ENCODE measurements at places on chromosomes 5 and 9.
A peak's percentile ranks its signal among the peaks of the same experiment; 100 is the strongest.

DNA sequence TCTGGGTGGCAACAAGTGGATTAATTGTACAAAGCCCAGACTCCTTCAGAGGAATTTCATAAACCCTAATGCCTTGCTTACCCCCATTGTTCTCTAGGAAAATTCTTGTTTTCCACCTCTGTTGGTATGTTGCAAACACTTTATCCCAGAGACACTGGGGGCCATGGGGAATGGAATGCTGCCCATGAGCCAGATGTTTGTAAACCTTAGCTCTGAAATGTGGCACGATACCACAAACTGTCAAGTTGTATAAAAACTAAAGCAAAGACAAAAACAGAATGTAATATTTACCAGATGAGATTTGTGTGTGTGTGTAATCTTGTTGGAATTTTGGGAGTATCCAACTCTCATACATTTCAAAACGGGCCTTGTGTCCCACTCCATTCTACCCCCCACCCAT is 465.0 kb downstream of the EBF1 start:
- DNase-seq = no peak

GRCh38 chr5:173045474-173045873 is 10.7 kb upstream of the CREBRF start:
- DNase-seq = no peak

DNA sequence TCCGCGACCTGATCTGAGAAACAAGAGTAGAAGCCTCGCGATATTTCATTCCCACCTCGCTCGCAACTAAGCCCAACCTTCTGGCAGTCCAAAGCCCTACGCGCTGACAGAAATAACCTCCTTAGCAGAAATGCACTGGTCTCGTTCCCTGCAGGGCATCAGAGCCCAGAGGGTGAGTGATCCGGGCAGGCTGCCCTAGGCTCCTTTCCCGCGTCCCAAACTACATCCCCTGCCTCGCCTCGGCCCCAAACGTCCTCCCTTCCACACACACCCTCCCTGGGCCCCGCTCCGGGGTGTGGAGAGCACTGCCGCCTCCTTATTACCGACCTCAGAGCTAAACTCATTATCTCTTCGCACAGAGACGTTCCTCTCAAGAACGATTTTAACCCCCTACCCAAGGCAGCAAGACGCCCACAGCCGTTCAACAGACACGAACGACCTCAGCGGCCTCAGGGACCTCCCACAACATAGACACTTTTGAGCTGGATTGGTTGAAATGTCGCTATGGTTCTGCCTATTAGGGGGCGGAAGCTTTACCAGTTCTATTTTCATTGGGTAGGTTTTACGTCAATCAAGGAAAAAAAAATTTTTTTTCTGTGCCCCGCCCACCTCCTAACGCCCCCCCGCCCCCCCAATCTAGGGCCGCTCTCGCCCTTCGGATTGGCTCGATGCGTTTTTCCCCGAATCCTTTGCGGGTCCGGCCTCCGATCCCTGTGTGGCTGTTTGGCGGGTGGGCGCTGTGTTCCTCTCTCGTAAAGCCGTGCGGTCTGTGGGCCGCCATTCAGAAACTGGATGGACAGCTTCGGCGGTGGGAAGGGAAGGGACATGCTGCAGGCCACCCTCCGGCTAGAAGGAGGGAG is at the start of gene CETN3:
CETN3 (minus strand) TSS at position 439 of the 860 bp plus-strand sequence; CDS start at position 344, 95 bp downstream.
- peak; percentile 91 for DNase-seq

DNA sequence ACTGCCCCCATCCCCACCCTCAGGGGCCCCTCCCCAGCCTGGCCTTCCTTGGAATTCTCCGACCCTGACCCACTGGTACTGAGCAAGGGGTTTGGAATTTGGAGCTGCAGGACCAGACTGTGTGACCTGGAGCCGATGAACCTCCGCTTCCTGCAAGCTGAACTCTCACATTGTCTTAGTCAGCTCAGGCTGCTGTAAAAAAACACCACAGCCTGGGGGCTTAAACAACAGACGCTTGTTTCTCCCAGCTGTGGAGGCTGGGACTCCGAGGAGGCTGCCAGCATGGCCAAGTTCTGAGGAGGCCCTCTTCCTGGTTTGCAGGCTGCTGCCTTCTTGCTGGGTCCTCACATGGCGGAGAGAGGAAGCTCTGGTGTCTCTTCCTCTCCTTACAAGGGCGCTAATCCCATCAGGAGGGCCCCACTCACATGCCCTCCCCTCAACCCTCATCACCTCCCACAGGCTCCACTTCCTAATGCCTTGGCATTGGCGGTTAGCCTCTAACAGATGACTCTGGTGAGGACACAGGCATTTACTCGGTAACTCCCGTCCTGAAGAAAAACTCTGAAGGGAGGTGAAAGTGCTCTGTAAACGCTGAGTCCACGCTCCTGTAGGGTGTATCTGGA is 42.4 kb downstream of the C5orf15 start:
- DNase-seq = no peak

GRCh38 chr9:8725635-8726034 is 926.1 kb upstream of the DMAC1 start:
- no peak for DNase-seq

DNA sequence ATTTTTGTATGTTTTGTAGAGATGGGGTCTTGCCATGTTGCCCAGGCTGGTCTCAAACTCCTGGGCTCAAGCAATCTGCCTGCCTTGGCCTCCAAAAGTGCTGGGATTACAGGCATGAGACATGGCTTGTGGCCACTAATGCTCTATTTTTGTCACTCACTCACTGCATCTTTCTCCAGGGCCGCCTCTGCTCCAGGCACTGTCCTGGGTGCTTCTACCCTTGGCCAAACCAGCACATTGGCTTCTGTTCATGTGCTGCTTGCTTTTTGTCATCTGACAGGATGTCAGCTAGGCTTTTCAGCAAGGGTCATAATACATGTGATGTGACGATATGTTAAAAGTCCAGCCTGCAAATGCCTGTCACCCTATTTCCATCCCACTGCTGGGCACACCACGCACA is 3.2 kb downstream of the ODF2 start:
- no peak for DNase-seq

GRCh38 chr9:137673886-137674285 is 55.1 kb downstream of the EHMT1 start:
- DNase-seq = no peak

- no peak for DNase-seq
Observed at GRCh38 chr5:132381614-132382013, 12.1 kb downstream of the SLC22A5 start.

DNA sequence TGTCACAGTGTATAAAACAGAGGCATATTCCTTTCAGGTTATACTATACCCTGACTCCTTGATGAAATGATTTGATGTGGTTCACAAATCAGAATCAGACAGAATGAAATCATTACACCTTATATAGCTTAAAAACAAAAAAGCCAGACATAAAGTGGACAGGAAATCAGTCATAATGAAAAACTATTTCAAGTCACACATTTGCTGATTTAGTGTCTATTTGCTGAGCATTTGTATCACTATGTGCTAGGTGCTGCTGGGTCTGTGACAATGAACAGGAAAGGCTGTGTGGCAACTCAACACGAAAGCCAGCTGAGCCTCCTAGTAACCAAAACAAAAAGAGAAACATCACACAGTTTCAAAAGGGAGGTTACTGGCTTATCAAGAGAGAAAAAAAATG is 194.0 kb downstream of the EFNA5 start:
- DNase-seq = no peak

DNA sequence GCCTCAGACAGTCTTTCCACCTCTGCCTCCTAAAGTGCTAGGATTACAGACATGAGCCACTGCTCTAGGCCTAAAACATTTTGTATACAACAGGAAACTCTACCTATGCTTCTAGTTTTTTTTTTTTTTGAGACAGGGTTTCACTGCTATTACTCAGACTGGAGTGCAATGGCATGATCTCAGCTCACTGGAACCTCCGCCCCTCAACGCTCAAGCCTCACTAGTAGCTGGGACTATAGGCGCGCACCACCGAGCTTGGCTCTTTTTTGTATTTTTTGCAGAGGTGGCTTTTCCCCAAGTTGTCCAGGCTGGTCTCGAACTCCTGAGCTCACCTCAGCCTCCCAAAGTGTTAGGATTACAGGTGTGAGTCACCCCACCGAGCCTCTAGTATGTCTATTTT is 5.4 kb downstream of the HSPA9 start:
- no peak for DNase-seq

DNA sequence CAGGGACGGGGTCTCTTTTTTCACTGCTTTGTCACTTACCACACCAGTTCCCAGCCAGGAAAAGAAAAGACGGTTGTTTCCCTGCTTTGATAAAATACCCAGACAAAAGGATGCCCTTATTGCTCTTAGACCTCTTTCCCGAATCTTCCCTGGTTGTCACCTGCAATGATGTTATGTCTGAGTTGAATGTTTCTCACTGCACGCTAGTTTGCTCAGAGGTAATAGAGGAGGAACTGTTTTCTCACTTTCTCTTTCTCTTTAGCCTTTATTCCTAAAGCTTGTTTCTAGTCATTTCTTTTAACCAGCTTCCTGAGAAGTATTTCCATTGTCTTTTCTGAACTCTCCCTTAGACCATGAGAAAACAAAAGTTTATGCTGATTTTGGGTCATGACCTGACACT is 32.9 kb downstream of the ACER2 start:
- DNase-seq = no peak

GRCh38 chr5:98827161-98827560 is 53.7 kb downstream of the RGMB start:
- peak; percentile 10 for DNase-seq

GRCh38 chr9:20031836-20032235 is 243.0 kb upstream of the SLC24A2 start:
- no peak for DNase-seq

- DNase-seq = peak; percentile 73
Observed at GRCh38 chr5:108260117-108260857, 121.6 kb downstream of the FBXL17 start.

- no peak for DNase-seq
Observed at GRCh38 chr9:120610975-120611689, 31.2 kb upstream of the CDK5RAP2 start.

DNA sequence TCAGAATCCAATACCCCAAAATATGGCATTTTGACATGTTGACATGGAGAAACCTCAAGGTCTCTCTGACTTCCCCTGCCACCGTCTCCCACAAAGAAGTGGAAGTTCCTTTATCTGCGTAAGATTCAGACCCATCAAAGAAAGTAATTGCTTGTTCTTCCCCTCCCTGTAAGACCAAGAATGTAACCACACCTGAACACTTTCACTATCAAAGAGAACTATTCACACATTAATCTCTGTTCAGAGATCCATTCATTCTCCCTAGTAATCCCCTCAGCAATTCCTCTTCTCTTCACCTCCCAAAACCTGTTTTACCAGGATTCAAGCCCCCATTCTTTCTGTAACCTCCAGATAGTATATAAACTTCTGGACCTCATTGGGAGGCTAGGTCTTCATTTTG is 4.1 kb upstream of the SLC1A1 start:
- no peak for DNase-seq

- DNase-seq = no peak
Observed at GRCh38 chr9:104334549-104334948, 169.5 kb upstream of the OR13F1 start.

GRCh38 chr9:98240475-98240874 is 15.0 kb downstream of the TBC1D2 start:
- DNase-seq = no peak

DNA sequence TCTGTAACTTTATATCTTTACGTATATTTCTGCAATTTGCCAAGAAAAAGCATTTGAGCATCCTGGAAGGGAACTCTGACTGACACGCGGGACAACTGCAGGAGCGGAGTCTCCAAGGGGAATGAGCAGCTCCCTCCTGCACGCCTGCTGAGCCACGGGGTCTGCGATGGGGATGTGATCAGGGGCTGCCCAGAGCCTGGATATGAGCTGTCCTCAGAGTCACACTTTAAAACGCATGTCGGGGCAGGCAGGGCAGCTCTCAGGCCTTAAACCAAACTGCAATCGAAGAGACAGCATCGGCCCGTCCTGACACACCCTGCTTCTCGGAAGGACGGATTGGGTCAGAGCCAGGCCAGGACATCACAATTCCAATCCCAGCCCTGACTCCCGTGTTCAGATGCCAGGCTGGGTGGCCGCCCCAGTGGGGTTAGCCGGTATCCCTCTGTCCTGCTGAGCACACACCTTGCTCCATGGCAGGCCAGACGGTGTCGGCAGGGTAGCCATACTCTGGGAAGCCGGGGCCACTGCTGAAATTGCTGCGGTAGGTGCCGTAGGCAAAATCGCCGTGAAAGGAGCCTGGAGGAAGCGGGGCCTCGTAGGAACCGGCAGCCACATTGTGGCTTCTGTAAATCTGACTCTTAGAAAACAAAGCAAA is 17.2 kb downstream of the SEC16A start:
- DNase-seq = no peak

DNA sequence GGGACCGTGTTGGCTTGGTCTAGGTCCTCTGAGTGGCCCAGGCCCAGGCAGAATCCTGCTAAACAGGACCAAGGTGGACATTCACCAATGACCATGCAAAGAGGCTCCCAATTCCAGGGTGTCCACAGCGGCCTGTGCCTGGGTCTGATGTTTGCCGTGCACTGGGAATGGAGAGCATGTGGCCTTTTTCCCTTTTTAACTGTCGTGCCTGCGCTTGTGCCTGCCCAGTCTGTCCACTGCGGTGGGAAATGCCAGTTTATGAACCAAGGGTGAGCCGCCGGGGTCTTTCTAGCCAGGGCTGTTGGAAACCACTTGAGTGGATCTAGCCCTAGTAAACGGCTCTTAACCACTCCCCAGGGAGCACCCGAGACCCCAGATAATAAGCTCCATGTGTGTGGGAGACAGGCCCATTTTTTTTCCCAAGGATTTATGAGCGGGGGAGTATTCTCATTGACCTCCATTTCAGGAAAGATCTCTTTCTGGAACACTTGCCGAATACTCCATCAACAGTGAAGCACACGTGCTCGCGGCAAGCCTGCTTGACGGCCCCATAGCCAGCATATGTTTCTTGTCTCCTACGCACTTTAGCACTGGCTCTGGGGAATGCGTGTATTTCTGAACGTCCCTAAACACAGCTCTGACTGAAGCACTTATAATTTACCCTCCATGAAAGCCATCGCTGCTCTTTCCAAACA is 93.2 kb upstream of the PHYKPL start:
- peak; percentile 56 for DNase-seq

DNA sequence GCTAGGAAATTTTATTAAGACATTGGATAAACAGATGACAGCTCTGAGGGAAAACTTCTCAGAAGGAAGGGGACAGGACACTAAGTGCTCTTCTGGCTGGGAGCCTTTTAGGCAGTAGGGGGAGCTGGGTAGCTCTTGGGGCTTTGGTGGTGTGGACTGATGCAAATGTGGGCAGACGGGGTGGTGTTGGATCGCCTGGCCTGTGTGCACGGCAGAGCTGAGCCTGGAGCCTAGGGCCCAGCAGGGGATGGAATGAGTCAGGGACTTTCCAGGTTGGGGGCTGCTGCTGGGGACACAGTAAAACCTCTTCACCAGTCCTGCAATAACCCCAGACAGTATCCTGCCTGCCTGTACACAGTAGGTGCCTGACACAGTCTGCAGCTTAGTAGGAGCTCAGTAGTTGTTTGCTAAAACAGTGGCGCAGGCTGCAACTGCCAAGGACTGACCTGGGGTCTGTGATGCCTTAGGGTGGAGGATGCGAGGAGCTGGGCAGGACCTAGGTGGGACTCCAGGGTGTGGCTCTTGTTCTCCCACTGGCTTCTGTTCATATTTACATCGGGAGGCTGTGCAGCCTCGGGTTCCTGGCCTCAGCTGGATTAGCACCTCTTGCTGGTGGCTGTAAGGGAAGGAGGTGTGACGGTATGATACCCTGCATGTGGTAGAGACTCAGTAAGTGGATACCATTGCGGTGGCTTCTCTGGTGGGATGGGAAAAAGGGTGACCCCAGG is 83.8 kb downstream of the DAB2IP start:
- DNase-seq = peak; percentile 40

- DNase-seq = no peak
Observed at GRCh38 chr9:21902136-21902535, 92.1 kb downstream of the CDKN2A start.

GRCh38 chr5:32174011-32174870 is at the start of gene GOLPH3:
TSS of gene GOLPH3 (minus strand) at chr5:32174319. CDS start at chr5:32174034, 285 bp downstream.
- peak; percentile 94 for DNase-seq
